SK-N-DZ (cell line): ENCODE measurements at places on chromosomes 11 and 22.
A peak's percentile ranks its signal among the peaks of the same experiment; 100 is the strongest.

DNA sequence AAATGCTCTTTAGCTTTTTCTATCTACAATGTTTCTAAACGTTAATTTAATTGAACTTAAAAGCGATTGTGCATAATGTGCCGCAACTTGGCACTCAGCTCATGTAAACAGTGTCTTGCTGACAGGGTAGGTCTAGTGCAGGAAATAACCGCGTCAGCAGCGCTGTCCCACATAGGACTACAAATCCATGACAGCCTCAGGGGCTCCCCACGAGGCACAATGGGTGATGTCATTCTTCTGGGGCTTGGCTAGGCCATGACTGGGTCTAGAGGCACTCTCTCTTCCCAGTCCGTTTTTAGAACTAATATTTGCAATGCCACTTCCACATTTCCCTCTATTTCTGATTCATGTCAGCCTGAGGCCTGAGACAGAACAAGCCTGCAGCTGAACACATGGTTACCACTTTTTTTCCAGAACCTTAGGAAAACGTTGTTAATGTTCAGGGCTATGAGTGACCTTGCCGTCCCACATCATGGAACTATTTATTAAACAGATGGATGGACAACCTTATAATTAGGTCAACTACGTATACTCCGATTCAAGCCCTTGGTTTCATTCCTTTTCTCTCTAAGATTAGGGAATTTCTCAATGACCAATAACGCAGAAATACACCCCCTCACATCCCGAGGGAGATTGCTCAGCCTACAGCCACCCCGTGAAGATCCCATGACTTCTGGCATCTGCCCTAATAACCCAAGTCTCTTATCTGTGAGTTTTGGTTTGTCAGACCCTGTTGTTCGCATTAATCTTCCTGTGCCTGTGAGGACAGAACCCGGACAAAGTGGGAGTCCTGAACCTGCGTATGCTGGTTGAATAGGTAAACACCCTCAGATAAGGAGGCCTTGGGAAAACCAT lies 19.4 kb upstream of the SNX32 start:
- no peak for DNase-seq

DNA sequence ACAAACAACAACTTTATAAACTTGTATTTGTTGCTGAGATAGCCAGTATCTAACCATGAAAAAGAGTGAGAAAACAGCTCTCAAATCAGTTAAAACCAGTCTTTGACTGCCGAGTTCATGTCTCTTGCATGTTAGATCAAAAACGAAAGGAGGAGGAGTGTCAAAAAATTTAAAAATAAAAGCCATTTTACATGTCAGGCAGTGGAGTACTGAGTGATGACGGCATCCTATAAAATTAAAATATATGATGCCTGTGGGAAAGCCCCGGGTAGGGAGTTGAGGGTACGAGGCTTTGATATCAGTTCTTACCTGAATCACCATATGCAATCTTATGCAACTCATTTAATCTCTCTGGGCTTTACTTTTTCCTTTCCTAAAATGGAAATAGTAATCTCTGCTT lies 117.3 kb downstream of the ETS1 start:
- DNase-seq, result no peak

DNA sequence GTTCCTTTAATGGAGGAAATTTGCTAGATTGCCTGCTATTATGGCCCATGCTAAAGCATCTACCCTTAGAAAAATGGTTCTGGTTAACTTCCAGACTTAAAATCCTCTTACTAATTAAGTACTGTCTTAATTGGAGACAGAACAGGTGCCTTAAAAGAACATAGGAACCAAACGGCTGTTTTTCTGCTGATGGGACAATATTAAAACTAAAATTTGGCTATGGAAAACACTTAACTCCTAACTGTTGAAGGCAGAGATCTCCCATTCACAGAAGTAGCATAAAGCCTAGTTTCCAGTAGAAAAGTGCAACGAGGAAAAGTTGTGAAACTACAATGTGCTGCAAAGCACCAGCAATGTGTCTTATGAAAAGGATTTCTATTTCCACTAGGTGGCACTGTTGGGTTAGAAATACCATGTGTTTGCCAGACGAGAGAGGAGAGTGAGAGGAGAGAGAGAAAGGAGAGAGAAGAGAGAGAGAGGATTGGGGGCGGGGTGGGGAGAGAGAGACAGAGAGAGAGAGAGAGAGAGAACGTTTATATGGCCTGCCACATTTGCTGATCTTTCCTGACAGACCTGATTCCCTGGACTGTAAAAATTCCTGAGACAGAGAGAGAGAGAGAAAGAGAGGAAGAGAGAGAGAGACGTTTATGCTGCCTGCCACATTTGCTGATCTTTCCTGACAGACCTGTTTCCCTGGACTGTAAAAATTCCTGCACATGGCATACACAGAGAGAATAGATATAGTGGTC lies 51.5 kb downstream of the FAM181B start:
- peak; percentile 60 for DNase-seq

- DNase-seq, result no peak
Observed at GRCh38 chr22:48929276-48929790, 898.3 kb downstream of the BRD1 start.

GRCh38 chr11:80967649-80968048 lies 1526.8 kb upstream of the TENM4 start:
- no peak for DNase-seq

DNA sequence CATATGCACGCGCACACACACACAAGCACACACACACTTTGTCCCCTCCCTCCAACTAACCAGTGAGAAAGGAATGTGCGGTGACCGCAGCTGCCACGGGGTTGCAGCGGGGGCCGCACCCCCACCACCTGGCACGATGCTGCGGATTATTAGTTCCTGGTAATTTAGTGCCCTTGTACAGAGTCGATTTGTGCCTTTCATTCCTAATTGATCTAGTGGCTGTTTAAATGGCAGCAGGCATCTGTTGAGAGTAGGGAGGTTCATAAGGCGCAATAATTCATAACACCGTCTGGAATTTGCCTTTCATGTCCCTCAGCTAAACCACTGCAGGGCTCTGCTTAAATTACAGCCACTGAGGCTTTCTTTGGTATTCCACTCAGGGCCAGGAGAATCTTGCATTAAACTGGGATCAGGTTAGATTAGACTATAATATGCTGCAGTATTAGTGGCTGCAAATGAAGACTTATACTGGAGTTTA lies 113.7 kb downstream of the FEZ1 start:
- no peak for DNase-seq

DNA sequence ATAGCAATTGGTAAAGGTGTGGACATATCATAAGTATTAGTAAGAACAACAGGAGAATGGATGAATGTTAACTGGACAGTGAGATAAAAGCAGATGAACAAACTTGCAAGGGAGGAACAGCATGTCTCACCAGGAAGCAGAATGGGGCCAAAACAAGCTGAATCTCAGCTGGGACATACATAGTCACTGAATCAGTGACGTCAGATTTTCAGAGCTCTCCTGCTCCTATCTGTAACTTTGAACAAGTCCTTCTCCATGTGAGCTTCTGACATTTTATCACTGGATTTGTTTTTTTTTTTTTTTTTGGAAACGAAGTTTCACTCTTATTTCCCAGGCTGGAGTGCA lies 118.7 kb downstream of the BBOX1 start:
- no peak for DNase-seq

GRCh38 chr11:128045094-128045725 lies 542.1 kb downstream of the ETS1 start:
- DNase-seq, result no peak
